ENCODE measurements at places on chromosomes 1 and 21.

DNA sequence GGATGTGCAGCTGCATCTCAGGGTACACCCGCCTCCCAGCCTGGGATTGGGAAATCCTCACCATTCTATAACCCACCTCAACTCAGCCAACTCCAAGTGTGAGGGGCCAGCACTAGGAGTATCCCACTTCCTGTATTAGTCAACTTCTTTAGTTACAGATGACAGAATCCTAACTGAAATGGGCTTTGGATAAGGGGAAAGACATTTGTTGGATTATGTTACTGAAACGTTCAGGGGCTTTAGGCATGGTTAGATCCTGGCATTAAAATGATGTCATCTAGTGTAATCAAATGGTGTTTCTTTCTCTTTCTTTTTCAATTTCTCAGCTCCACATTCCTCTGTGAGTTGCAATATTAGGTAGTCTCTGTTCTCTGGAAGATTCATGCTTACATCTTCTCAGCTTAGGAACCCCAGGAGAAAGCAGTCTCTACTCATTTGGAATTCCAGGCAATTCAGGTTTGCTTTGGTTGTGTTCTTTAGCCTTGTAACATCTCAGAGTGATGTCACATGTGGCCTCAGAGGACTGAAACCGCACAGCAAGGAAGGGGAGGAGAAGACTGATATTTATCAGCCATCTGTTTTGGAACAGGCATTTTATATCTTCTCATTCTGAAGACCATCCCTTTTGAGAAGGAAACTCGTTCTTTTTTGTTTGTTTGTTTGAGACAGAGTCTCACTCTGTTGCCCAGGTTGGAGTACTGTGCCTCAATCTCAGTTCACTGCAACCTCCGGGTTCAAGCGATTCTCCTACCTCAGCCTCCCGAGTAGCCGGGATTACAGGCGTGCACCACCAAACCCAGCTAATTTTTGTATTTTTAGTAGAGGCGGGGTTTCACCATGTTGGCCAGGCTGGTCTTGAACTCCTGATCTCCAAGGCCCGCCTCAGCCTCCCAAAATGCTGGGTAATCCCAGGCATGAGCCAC, 18.9 kb upstream of the TMEM54 start:
- no peak for DNase-seq

DNA sequence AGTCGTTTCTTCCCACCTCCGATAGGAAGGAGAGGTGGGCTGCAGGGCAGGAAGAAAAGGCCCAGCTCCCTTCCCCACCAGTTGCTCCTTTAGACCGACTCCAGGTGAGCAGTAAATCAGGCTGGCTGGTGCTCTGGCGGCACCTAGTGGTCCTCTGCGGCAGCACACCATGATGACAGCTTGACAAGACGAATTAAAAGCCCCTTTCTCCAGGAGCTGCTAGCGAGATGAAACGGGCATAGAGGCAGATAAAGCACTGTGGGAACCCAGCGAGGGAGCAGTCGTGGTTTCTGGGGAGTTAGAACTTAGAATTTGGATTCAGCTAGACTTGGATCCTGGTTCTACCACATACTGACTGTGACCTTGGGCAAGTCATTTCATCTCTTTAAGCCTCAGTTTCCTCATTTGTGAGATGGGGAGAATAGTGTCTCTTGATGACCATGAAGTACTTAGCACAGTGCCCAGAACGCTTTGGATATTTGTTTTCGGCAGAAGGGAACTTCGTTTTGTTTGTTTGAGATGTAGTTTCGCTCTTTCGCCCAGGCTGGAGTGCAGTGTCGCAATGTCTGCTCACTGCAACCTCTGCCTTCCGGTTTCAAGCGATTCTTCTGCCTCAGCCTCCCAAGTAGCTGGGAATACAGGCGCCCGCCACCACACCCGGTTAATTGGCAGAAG, 21.8 kb upstream of the COL9A2 start:
- peak; percentile 80 for DNase-seq

- no peak for DNase-seq
Observed at GRCh38 chr1:100109554-100110066, 23.1 kb downstream of the SASS6 start.

- no peak for DNase-seq
Observed at GRCh38 chr1:154265586-154265985, 6.8 kb upstream of the HAX1 start.

- no peak for DNase-seq
Observed at GRCh38 chr1:16926491-16927073, 4.9 kb downstream of the CROCC start.
